Stimulated activated CD4-positive, alpha-beta T cell treated with anti-CD3 and anti-CD28 coated beads, Interleukin-2, amount 100 ng/mL, for 4 hours (primary cell): ENCODE measurements at places on chromosomes 7 and 10.

DNA sequence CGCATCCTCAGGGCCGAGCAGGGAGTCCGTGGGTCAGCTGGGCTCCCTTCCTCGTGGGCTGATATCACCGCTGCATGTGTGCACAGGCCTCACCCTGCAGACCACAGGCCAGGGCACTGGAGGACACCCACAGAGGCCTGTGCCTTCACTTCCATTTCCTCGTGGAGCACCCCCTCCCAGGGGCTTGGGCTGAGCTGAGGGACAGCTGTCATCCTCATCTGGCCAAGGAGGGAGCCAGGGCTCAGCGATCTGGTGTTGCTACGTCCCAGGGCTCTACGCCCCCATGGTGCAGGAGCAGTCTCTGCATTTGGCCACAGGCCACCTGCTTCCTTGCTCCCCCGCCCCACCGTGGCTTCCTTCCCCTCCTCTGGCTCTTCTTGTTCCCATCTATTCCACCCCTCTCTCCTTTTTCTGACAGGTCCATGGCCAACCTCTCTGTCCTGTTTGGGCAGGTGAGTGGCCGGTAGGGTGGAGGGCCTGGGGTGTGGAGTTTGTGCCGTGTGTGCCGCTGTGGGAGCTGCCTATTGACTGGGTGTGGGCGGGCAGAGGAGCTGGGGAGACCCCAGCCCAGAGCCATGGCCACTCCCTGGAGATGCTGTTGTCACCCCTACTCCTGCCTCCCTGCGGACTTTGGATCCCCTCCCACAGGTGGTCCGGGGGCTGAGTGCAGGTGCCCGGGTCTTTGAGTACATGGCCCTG lies 8.3 kb upstream of the ASIC3 start:
- no peak for DNase-seq

DNA sequence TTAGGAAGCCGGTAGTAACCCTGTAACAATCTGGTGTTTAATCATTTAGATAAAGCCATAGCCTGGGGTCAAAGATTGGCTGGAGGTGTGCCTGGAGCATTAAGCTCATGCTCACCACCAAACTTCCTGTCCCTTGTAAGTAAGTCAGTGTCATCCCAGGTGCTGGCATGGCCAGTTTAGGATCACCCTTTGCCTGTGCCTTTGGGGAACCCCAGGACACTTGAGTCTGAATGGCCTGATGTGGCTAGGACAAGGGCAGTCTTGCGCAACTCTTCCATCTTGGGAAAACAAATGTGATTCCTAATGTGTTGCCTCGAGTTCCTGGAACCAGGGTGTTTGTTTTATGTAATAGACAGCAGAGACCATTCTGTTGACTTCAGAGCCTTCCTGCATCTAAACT lies 154.8 kb downstream of the GRK5 start:
- DNase-seq: no peak

DNA sequence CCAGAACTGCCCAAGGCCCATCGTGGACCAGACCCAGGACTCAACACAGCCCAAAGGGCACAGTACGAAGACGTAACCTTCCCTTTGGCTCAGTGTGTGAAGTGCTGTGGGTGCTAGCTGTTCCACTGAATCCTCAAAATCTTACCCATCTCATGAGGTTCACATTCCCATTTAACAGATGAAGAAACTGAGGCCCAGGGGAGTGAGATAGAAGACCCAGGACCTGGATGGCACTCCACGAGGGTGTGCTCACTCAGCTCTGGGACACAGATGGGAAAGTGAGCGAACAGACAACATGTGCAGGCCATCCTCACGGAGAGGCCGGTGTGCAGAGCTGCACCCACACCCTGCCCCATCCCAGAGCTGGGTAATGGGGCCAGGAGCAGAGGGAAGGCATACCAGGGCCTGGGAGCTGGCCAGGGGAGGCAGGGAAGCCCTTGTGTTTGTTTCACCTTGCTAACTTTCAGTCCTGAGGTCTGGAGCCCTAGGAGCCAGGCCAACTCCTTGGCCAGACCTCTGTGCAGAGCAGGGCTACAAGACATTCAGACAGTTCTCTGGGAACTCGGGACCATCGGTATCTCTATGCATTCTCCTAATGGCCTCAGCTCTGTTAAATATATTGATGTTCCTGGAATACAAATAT lies 100.3 kb upstream of the ZMIZ1 start:
- no peak for DNase-seq

- no peak for DNase-seq
These were observed 9.8 kb downstream of the PODXL start for GRCh38 chr7:131546583-131547141.

GRCh38 chr10:127889605-127890195 lies 3.0 kb downstream of the CLRN3 start:
- no peak for DNase-seq

DNA sequence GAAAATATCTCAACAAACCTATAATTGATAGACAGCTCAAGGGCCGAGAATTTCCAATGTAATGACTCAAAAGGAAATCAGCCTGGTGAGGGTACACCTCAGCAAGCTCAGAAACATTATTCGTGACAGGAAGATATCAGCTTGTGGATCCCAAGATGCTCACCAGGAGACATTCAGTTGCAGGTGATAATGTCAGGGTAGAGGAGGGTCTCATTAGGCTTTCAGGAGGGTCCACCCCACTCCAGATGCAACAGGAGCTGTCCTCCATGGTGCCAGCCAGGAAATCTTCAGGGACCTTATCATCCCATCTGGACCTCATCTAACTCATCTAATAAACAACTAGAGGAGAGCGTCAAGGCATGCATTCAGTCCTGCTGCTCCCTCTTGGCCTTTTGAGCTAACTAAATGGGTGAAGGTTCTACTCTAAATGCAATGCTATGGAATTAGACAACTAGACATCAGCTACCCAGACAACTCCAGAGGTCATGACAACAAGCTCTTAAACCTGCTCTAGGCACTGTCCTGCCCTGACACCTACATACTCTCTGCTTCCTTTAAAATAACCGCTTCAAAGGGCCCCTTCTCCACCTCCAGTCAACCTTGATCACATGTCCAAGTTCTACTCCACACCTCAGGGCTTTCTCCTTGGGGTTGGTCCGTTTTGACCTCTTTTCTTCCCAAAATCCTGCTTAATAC lies 4.3 kb upstream of the GIMAP5 start:
- DNase-seq: no peak

DNA sequence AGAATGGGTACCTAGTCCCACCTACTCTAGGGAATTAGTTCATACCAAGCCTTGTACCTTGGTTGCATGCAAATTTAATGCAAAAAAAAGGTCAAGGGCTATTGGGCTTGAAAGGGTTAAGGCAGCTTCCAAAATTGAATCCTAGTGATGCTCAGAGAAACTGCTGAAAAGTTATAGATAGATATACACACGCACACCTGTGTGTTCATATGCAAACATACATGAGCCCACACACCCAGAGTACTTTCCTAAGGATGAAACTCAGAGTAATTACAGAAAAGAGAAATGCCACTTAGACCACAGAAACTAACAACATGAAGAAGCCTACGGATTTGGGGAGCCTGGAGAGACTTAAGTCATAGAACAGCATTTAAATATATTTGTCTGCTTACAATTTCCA lies 1.5 kb downstream of the SLC25A13 start:
- no peak for DNase-seq
